Hematopoietic multipotent progenitor cell treated with erythropoietin and hydrocortisone succinate and interleukin-3 and kit ligand, for 4 days (in vitro differentiated cells): ENCODE measurements at places on chromosomes 6 and 20.
A peak's percentile ranks its signal among the peaks of the same experiment; 100 is the strongest.

GRCh38 chr20:54184071-54184470 lies 10.3 kb upstream of the CYP24A1 start:
- DNase-seq, result no peak

DNA sequence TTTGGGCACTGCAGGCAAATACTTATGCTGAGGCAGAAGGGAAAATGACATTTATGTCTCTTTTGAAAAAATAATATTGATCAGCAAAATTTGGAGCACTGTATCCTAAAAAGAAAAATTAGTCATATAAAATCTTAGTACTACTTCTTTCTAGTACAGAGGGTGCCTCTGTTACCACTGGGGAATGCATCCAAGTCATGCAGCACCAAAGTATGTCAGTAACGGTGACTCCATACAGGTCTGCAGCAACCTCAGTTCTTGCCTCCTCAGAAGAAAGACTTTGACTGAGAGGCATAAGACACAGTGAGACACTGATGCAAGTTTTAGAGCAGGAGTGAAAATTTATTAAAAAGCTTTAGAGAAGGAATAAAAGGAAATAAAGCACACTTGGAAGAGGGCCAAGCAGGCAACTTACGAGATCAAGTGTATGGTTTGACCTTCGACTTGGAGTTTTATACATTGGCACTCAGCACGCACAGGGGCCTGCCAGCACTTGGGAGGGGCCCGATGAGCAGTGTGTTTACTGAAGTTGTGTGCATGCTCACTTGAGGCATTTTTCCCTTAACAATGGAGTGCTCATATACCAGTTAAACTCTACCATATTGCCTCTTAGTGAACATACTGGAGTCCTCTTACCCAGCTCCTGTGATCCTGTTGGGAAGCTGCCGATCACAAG lies 1244.8 kb downstream of the EPHA7 start:
- no peak for DNase-seq

GRCh38 chr6:12010635-12011275 lies 1.4 kb upstream of the HIVEP1 start:
- peak; percentile 65 for DNase-seq

DNA sequence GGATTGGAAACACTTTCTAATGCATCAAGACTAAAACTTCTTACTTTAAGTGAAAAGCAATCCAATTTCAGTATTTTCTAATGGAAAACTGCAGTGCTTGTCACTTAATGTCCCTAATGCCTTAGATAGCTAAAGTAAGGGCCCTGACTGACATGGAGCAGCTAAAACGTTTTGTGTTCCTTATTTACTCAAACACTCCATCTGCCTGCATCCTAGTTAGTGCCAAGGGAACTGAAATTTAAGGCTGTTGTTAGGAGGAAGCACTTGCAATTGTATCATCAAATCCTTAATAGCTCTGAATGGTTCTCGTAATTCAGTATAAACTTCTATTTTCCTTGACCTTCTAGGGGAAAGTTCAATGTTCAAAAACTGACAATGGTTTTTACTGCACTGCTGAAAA lies 127.4 kb downstream of the GJA10 start:
- no peak for DNase-seq

- DNase-seq, result no peak
Measured at GRCh38 chr6:156952401-156952800, 175.2 kb downstream of the ARID1B start.

- no peak for DNase-seq
Measured at GRCh38 chr6:167738386-167738785, 88.3 kb upstream of the AFDN start.

- DNase-seq, result no peak
Measured at GRCh38 chr6:154408891-154409500, 52.4 kb upstream of the IPCEF1 start.

GRCh38 chr6:122620902-122621301 lies 10.7 kb downstream of the PKIB start:
- DNase-seq, result no peak

- no peak for DNase-seq
Measured at GRCh38 chr6:128929869-128930268, 46.9 kb downstream of the LAMA2 start.

- no peak for DNase-seq
Measured at GRCh38 chr20:37969949-37970855, 63.1 kb downstream of the TTI1 start.

- no peak for DNase-seq
Measured at GRCh38 chr6:132525866-132526265, 12.2 kb upstream of the TAAR9 start.

GRCh38 chr20:37697314-37697713 lies 3.5 kb downstream of the CTNNBL1 start:
- peak; percentile 74 for DNase-seq

DNA sequence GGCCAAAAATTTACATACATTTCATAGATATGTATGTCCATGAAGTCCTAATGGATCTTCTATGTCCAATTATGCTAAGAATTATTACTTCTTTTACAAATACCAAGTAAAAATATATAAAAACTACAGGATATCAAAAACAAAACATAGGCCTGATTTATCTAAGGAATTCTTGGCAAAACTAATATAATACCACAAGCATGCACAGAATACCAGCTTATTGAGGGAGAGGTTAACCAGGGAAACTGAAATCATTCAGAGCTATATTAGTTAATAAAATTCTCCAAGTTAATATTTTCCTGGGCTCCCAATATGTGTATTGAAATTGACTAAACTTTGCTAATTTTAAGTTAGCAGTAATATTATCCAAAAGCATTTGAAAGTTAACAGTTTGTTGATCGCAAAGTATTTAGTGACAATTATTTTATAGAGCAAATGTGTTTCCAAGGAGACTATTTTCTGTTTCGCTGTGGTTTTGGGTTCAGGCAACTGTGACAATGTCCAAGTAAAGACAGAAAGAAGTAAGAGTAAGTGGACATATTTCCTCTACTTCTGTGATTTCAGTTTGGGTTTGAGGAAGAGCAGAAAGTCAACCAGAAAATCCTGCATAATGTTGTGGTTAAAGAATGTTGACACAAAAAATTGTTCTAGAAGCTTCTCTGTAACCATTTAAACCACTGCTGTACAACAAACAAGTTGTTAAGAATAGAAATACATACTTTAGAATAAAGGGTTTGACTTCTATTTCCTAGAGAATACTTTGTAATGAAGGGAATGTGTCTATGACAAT lies 167.4 kb downstream of the COL21A1 start:
- no peak for DNase-seq

DNA sequence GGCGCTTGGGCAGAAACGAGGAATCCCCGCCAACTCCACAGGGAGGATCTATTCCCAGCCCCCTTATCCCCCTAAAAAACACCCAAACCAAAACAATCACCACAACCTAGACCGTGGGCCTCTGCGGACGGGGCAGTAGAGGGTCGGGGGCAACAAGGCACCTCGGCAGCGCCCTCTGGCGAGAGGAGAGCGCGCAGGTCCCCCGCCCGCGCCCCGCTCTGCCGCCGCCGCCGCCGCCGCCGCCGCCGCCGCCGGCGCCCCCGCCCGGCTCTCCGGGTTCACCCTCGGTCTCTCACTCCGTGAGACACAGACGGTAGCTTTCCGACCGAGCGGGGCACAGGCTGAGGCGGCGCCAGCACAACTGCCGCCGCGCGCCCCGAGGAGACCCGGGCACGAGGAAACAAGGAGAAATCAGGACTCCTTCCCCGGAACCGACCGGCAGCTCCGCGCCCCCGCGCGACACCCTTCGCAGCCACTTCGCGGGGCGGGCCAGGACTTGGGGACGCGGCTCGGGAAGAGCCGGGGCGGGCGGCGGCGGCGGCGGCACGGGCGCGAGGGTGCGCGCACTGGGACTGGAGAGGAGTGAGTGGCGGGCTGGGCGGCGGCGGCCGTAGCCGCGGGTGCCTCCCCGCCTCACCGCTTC lies at the start of gene SLC35F1:
Gene SLC35F1 (plus strand): TSS at position 307 of the 643 bp plus-strand sequence.
- peak; percentile 49 for DNase-seq

- DNase-seq, result no peak
Measured at GRCh38 chr20:25012616-25013189, 20.2 kb upstream of the APMAP start.

GRCh38 chr6:78390066-78390465 lies 477.3 kb upstream of the IRAK1BP1 start:
- no peak for DNase-seq

GRCh38 chr6:134614606-134615485 lies 296.9 kb upstream of the SGK1 start:
- DNase-seq, result no peak

DNA sequence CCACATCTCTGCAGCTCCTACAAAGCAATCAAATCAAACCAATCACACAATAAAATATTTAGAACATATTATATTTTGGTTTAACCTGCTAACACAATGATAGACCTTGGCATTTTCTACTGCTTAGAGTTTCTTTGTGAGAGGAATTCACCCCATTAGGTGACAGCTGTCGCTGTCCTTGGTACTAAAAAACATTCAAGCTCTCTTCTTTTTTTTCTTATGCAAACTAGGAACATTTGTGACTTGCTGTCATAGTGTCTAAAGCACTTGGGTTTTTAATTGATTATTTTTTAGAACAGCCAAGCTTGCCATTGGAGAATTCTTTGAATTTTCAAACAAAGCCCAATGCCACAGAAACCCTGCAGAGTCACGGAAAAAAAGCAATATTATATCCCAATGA lies 46.4 kb downstream of the CNR1 start:
- peak; percentile 43 for DNase-seq

GRCh38 chr20:34215711-34216381 lies 25.4 kb upstream of the ASIP start:
- peak; percentile 93 for DNase-seq

DNA sequence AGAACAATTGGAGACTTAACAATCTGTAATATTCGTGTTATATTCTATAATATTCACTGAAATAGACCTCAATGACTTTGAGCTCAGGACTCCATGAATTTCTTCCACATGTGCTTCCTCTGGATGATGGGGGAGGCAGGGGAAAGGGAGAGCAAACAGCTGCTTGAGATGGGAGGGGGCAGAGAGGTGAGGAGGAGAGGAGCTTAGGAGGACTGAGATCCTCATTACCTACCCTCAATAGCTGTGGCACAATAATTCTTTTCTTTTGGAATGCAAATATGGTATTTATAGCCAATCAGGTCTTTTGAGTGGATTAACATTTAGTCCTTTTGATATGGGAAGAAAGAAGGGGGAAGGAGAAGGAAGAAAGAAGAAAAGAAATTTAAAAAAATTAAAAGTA lies 64.1 kb upstream of the ZNF217 start:
- DNase-seq, result no peak

GRCh38 chr6:114323784-114324183 lies 19.0 kb downstream of the HS3ST5 start:
- DNase-seq, result no peak

DNA sequence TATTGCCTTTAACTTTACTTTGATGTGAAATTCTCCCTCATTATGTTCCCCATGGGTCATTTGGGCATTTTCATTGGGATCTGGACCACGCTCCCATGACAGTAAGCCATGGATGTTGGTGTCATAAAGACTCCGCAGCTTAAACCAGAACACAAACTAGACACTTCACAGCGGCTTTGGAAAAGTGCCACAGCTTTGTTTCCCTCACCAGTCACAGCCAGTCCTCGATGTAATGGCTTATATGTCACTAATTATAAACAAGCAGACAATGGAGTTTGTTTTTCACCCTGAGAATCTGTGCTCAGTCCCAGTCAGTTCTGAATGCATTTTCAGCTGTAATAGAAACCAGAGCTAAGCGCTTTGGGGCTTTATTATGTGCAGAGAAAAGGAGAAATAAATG lies 23.2 kb upstream of the DAAM2 start:
- DNase-seq, result no peak

DNA sequence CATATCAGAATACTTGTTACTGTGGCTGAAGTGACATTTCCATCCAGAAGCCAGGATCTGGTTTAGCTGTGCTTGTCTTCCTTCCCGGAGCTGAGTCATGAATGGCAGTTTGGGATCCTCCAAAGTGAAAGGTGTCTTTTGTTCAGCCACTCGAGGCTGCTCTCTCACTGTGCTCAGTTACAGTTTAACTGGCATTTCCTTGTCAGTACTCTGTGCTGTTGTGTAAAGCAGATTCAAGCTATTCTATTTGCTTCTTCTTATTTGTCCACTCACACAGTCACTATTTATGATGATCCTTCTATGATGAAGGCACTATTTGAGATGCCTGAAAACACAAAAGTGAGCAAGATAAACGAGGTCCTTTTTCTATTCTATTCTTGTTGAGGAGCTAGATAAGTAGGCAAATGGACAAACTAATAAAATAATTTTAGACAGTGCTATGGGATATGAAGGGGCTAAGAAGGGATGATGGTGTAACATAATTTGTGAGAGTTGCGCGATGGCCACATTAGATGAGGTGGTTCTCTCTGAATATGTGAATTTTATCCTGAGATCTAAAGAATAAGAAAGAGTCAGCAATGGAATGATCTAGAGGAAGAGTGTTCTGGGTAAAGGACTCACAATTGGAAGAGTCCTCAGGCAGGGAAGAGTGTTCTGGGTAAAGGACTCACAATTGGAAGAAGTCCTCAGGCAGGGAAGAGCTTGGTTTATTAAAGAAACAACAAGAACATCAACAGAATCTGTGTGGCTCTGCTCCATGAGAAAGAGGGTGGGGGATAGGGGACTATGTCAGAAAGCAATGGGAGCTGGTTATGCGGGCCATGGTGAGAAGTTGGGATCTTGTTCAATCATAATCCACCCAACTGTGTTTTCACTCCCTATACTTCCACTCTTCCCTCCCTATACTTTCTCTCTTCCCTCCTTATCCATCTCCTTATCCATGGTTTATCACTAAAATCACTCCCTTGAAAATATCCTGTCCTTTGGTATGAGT lies 40.1 kb downstream of the CYP24A1 start:
- DNase-seq, result no peak

- no peak for DNase-seq
Measured at GRCh38 chr6:33776186-33776585, 12.7 kb downstream of the LEMD2 start.

- peak; percentile 94 for DNase-seq
Measured at GRCh38 chr20:4811661-4812181, 90.0 kb downstream of the PRND start.

DNA sequence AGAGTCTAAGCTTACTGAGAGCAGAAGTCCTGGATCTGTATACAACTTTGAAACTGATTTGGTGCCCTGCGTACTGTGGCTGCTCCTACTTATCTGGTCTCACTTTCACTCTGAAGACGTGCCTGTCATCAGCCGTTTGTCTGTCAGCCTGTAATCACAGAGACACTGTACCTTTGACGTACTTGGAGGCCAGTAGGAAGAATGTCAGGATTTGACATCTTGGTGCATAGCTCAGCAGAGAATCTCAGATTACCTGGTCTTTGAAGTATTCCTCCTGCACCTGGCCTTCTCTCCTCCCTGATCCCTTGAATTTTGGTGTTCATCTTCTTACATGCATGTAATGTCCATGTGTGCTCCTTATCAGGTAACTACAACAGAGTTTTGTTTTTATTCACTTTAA lies 37.7 kb downstream of the DSE start:
- DNase-seq, result no peak
